ENCODE measurements at places on chromosomes 7 and 10.

DNA sequence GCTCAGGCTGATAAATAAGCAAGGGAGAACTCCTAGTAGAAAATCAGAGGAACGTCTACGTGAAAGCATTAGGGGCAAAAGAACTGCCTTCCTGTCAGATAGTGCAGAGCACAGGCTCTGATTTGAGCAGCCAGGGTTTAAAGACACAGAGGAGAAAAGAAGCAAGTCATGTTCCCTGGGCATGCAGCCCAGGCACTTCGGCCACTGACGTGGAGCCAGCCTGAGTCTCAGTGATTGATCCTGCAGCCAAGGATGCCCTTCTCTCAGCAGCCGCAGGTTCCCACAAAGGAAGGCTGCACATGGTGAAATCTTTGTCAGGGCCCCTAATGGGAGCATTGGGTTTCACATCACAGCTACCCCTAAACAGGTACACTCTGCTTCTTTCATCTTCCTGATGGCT is 161.7 kb upstream of the HPS1 start:
- DNase-seq: no peak

- DNase-seq: no peak
Observed at GRCh38 chr7:93623816-93624215, 49.3 kb upstream of the CALCR start.

- DNase-seq: no peak
Observed at GRCh38 chr10:84117686-84118394, 21.5 kb upstream of the GHITM start.

- no peak for DNase-seq
Observed at GRCh38 chr7:155593461-155594162, 47.3 kb upstream of the CNPY1 start.

- DNase-seq: no peak
Observed at GRCh38 chr10:33150889-33151288, 183.6 kb downstream of the NRP1 start.

DNA sequence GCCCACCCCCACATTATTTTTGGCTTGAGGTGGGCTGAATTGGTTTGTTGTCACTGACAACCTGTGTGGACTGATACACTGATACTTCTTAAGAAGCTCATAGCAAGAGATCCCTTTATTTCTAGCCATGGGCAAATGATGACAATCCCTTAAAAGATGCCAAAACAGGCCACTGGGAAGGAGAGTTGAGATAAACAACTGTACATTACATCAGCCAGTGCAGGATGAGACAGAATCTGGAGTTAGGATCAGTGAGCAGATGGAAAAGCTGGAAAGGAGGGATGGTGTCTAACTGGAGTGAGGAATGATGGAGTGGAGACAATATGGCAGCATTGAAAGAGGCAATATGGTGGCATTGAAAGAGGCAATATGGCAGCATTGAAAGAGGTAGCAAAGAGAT is 195.9 kb upstream of the LYZL2 start:
- no peak for DNase-seq

DNA sequence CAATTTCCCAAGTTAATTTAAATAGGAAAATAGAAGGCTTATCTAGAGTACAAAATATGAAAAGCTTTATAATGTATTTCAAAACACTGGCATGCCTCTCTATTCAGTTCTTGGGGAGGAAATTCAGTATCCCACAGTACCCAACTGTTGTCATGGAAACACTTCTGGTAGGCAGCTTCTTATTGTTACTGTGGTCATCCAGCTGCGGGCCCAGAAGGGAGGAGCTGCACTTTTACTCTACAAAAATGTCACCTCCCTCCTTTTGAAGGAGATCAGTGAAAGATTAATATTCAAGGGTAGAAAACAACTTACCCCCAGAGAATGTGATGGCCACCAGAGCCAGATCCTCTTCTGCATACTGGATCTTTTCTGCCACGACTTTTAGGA is 202.8 kb downstream of the RAPGEF5 start:
- DNase-seq: no peak

- no peak for DNase-seq
Observed at GRCh38 chr7:155974186-155974897, 162.1 kb upstream of the SHH start.

DNA sequence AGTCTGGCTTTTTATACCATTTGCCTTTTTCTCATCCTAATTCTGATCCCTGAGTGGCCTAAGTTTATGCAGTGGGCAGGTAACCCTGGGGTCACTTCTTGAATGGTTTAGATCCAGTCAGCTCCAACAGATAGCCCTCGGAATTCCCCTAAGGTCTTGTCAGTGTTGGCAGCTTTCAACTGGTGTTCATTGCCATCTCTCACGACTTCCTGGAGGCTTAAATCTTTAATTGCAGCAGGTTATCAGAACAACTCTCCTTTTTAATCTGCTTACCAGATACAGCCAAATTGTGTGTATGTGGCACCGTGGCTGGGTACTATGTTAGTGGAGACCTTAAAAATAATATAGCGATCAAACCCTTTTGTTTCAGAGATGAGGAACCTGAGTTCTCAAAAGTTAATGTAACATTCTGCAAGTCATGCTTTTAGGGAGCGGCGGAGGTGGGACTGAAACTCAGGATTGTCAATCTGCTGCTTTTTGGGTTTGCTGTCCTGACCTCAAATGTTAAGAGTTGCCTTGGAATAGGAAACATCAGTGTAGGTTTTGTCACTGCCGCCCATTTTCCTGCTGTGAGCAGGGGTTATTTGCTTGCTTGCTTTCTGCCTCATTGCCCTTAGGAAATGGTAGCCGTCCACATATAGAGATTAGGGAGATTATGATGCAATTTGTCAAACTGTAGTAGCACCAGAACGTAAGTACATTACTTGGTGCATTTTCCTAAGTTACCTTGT is 818 bp downstream of the DLD start:
- no peak for DNase-seq

- DNase-seq: no peak
Observed at GRCh38 chr7:139619367-139619657, 95.8 kb downstream of the CLEC2L start.
